ENCODE measurements at places on chromosomes 11 and 22.

DNA sequence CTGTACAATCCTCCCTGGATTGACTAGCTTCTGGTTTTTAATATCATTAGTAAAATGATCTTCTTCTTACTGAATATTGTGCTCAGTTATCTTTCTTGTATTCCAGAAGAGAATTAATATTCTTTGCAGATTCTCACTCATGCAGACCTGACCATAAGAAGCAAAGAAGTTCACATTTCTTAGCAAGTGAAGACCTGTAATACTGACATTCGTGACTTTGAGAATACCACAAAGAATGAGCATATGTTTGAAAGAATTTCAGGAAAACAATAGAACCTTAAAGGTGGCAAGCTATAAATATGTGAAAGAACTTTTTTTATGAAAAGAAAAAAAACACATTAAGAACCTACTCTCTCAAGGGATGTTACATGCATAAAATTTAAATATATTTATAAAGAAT, 371.6 kb downstream of the JRKL start:
- DNase-seq: no peak

GRCh38 chr11:3104961-3105790, 48.0 kb upstream of the CARS1 start:
- DNase-seq: peak; percentile 6

DNA sequence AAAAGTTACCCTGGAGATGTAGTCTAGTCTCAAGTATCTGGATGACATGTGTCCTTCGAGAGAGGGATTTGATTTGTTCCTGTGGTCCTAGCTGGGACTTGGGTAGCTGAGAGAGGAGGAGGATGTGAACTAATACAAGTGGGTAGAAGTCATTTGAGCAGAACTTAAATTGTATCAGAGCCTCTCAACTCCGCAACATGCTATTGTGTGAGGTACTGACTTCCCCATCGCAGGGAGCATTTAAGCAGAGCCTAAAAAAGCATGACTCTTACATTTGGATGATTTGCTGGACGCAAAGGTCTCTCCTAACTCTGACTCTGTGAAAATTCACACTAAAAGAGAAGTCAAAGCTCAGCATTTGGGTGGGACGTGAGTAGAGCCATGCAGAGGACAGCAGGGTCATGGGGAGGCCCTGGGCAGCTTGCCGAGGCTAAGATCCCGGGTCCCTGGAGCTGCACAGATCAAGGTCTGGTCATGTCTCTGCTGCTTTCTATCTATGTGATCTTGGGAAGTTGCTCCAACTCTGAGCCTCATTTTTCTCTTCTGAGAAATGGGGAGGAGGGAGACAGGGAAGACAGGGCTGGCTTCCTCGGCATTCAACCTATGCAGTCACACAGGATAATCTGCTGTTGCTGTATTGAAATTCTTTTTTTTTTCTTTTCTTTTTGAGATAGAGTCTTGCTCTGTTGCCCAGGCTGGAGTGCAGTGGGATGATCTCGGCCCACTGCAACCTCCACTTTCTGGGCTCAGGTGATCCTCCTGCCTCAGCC, 44.9 kb downstream of the CD82 start:
- DNase-seq: no peak

DNA sequence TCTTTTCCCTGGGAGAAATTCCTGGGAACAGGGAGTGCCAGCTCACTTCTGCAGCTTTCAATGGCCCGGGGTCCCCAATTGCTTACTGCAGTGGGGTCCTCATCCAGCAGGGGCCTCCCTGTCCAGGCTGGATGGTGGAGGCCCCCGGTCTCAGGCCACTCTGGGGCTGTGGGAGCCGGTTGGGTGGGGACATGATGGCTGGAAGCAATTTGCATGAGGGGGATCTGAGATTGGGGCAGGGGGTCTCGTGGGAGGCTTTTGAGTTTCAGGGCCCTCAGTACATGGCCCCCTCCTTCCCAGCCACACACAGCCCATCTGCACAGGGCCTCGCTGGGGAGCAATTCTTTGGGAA, 25.2 kb downstream of the MRGPRD start:
- DNase-seq: no peak

DNA sequence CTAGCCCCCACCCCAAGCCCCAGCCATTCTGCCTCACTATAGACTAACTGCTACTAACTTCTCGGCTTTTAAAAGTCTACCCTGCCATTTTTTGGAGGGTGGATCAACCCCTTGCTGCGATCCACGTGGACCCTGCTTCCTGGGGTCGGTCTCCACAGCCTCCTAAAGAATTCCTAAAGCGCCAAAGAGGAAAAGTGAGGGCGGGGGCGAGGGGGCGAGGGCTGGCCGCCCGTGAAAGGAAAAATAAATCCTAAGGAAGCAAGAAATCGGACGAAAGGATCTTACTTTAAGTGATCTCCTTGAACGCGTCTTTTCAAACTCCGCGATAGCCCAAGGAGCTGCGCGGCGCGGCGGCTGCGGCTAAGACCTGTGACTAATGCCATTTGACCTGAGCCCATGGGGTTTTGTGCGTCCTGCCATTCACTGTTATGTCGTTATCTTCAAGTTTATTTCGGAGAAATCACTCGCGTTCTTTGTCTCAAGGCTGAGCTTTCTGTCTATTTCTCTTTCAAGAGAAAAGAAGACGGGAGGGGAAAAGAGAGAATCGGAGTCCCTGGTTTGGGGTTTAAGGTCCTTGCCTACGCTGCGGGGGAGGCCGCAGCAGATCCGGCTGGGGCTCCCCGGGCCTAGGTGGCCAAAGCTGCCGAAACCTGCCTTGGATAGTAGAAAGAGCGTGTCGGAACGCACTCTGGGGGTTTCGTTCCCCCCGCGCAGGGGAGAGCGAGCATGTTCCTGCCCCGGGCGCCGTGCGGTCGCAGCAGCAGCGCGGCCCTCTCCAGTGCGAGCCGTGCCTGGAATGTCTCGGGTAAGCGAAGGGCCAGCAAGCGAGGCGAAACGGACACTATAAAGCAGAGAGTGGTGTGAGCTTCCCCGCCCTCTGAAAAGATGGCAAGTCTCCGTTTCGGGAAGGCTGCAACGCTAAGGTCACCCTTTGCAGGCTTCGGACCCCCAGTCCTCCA, 2.8 kb upstream of the DBX1 start:
- peak; percentile 43 for DNase-seq

DNA sequence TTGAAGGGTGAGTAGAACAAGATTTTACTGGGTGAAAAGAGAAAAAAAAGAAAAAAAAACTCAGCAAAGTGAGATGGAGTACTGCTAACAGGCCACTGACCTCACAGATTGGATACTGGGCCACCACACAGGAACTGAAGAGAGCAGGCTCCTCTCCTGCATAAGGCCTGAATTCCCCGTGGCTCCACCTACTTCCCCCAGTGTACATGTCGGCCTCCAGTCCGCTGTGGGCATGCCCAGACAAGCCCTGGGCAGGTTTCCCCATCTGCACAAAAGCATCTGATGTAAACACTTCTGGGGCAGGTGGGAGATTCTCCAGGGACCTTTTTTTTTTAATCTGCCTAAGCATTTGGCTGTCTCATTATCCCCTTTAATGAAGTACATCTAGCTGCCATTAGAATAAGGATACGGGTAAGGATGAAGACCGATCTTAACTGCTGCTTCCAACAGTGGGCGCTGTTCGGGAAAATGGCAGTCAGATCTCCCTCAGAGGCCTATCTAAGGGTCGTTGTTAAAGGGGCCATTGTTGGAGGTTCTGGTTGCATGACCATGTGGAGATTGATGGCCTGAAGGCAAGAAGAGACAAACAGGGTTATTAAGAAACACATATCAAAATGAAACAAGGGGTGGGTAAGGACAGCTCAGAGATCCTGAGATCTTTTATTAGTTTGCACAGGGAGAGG, 48.5 kb downstream of the MS4A13 start:
- DNase-seq: no peak

- DNase-seq: no peak
Measured at GRCh38 chr11:130141561-130142341, 17.8 kb upstream of the ST14 start.

DNA sequence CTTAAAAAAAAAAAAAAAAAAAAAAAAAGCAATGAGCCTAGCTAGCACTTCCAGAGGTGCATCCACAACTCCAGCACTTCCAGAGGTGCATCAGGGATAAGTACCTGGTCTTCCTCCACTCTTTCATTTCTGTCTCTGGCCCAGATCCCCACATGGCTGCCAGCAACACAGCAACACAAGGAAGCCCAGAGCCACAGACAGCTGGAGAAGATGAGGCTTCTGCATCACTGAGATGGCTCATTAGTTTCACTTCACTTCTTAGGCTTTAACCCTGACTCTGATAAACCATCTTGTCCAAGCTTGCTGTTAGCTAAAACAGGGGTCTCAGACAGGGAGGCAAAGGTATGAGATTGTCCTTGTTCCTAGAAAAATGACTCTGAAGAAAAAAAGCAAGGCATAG, 35.6 kb downstream of the PC start:
- DNase-seq: no peak

DNA sequence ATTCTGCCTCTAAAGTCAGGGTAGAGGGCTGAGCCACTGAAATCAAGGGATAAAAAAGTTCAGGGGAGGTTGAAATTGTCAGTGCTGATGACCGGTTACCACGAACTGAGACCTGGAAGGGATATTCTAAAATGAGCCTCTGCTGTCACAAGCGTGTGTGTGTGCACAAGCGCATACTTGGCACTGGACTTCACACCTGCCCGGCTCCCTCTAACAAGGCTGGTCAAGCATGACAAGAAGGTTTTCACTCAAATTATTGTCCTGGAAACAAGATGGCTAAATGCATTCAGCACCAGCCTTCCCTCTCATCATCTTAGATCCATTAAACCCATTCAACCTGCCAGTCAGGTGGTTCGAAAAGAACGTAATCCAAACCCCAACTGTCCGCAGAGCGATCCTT, 54.8 kb upstream of the CECR2 start:
- DNase-seq: no peak

GRCh38 chr11:125977333-125977732, 31.5 kb downstream of the VSIG10L2 start:
- DNase-seq: no peak

- DNase-seq: no peak
Measured at GRCh38 chr11:62806611-62807121, 1.4 kb upstream of the NXF1 start.

DNA sequence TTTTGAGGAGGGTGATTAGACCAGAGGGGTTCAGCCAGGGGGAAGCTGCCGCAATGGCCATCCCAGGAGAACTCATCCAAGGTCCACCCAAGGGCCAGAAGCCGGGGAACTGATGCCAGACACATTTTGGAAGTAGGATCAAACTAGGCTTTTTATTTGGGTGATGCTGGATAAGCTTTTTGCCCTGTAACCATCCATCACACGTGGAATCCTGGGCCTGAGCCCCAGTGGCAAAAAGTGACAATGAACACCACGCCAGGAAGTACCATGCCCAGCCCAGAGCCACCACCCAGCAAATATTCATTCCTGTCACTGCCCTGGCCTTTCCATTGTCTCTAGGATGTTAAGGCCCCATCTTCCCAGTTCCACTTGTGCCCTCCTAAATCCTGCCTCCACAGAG, 85.9 kb downstream of the ZC3H12C start:
- no peak for DNase-seq

- peak; percentile 32 for DNase-seq
Measured at GRCh38 chr11:60912223-60912850, 1.6 kb upstream of the TMEM109 start.

- peak; percentile 63 for DNase-seq
Measured at GRCh38 chr11:125062931-125063428, at the start of gene SLC37A2. SLC37A2 (plus strand) TSS chr11:125063305; CDS start chr11:125063368, 63 bp downstream.

DNA sequence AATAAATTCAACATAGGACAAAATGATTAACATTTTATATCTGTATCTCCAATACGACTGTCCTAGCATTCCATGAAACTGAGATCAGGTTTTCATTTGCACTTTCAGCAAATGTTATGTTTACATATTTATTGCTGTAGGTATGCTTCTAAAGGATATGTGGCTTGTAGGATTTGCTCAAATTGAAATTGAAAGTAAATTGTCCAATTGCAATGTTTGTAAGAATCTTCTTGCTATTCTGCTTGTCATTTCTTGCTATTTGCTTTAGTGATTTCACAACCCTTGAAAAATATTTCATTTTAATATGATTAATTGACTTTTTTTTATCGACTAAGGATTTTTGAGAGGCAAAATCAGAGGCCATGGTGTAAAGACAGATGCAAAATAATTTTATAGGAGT, 904.2 kb upstream of the RAG2 start:
- DNase-seq: no peak

- DNase-seq: no peak
Measured at GRCh38 chr11:129320494-129320893, 55.2 kb upstream of the BARX2 start.

DNA sequence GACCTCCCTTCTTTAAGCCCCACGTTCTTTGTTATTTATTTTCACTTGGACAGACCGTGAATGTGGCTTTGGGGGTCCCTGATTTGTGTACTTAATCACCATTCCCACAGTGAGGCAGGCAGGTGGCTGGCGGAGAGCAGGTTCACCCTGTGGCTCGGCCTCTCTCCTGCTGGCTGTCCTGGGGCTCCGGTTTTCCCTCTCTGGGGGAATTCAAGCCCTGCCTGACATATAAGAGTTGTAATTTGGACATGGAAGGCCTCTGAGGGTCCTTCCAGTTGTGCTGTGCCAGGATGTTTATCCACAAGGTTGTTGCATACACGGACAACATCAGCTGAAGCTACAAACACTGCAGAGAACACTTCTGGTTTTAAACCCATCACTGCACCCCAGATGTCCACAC, 824.5 kb downstream of the TBC1D22A start:
- DNase-seq: no peak

- DNase-seq: no peak
Measured at GRCh38 chr11:14242187-14242586, 116.8 kb downstream of the RRAS2 start.

- no peak for DNase-seq
Measured at GRCh38 chr11:68317147-68317785, 4.9 kb downstream of the LRP5 start.

GRCh38 chr11:45652781-45653180, 12.6 kb downstream of the CHST1 start:
- DNase-seq: no peak

DNA sequence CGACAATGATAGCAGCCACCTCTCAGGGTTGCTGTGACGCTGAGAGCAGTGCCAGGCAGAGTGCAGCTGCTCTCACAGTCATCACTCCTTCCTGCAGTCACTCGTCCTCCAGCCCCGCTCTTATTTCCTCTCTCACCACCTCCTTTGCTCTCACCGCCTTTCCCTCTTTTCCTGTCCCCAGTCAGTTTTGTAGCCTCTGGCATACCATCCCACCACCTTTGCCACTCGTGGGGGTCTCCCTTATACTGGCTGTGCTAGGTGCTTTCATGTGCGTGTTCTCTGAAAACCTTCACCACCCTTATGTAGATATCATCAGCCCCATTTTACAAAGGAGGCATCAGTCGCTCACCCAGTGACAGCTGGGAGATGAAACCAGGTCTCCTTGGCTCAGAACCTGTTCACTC, 19.3 kb upstream of the ST3GAL4 start:
- DNase-seq: no peak

- DNase-seq: no peak
Measured at GRCh38 chr11:766106-766935, 11.0 kb downstream of the GATD1 start.

All from activated T-cell treated with anti-CD3 and anti-CD28 coated beads, Interleukin-2, amount 50 U/mL, for 48 hours (primary cell).